Femur (tissue), 1 donor: ENCODE measurements at places on chromosomes 2 and 18.
A peak's percentile ranks its signal among the peaks of the same experiment; 100 is the strongest.

GRCh38 chr2:232276084-232276732 is 102.3 kb upstream of the ALPP start:
- no peak for DNase-seq

DNA sequence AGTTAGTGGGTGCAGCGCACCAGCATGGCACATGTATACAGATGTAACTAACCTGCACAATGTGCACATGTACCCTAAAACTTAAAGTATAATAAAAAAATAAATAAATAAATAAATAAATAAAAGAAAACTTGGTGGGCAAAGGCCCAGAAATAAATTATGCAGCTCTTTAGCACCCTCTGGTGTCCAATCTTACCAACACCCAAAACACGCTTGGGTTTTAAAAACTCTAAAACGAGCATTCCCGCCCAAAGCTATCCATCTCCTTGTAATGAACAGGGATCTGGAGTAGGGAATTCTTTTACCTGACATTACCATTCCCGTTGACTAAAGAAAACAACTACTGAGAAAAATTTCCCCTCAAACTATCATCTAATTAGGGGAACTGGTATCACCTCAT is 2005.9 kb upstream of the CELF4 start:
- DNase-seq = no peak

GRCh38 chr2:71452565-71452964 is 796 bp upstream of the DYSF start:
- DNase-seq = peak; percentile 63

GRCh38 chr2:168700615-168701245 is 101.7 kb upstream of the NOSTRIN start:
- DNase-seq = no peak

DNA sequence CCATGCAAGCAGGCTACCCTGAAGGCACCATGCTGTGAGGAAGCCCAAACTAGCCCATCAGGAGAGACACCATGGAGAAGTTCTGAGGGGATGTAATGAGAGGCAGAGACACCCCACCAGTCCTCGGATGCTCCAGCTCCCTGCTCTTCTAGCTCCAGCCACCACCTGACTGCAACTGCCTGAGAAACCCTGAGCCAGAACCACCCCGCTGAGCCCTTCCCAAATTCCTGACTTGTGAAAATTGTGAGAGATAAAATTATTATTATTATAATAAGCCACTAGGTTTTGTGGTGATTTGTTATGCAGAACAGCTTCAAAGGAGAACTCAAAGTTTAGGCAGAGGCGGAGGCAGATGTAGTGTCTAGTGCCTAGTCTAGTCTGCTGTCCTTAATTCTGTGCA is 67.1 kb upstream of the HK2 start:
- no peak for DNase-seq

- peak; percentile 72 for DNase-seq
Observed at GRCh38 chr18:623761-624620, 27.2 kb downstream of the CLUL1 start.

GRCh38 chr2:40037303-40037702 is 258.2 kb upstream of the THUMPD2 start:
- DNase-seq = no peak

DNA sequence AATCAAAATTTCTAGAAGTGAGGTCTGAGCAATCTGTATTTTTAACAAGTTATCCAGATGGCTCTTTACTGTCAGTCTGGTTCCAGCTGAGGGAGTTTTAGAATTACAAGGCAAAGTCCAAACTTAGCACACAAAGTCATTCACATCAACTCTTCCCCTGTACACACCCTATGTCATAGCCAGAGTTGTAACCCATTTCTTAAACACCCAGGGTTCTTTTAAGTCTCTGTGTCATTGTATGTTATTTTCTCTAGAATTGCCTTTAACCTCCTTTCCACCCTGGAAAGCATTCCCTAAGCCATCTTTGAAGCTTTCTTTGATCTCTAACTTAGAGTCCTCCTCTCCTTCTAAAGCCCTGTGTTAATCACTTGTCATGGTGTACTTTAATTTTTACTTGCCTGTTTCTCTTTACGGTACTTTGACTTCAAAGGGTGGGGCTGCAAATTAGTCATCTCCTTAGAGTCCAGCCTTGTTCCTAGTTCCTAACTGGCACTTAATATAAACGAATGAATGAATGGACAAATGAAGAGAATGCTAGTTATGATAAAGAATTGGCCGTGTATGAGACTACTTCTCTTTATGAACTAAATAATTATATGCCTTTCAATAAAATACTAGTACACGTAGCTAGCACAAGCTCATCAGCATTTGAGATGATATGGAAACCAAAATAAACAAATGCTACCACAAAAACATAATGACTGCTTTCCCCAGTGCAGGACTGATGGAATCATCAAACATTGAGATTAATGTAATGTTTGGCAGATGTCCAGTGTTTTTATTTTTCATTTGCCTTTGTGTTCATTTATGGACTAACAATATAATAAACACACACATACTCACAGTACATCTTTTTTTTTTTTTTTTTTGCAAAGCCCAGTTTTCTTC is 11.9 kb upstream of the ACTR3 start:
- no peak for DNase-seq

DNA sequence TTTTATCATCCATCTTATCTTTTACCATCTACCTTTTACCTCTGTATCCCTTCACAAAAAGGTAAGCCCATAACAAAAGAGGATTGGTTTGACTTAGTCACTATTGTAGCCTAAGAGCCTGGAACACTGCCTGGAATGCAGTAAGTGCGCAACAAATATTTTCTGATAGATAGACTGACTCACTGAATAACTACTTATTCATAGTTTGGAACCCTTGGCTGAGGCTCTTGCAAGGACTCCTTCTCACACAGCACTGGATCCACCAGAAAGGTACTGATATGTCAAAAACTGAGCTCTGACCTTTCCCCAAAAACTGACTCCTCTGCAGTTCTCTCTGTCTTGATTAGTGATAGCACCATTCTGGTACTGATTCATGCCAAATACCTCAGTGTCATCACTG is 426.7 kb downstream of the SETBP1 start:
- no peak for DNase-seq

DNA sequence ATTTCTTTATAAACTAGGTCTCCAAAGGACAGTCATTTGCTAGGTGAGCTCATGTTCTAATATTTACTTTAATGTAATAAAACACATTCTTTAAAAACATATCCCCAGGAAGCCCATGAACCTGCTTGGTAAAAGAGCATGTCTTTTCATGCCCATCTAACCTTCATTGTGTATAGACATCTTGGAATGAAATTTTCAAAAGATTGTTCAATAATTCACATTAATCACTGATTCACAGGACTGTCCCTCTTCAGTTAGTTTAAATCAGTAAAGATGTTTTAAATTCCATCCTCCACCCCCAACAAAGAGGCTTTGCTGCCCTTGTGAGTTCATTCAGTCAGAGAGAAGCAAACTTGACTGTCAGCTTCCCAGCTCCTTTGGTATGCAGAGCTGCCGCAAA is 633.4 kb upstream of the CELF4 start:
- no peak for DNase-seq

GRCh38 chr2:234038076-234038802 is 12.3 kb upstream of the SPP2 start:
- DNase-seq = no peak

- no peak for DNase-seq
Observed at GRCh38 chr2:66717218-66717905, 282.4 kb downstream of the MEIS1 start.

DNA sequence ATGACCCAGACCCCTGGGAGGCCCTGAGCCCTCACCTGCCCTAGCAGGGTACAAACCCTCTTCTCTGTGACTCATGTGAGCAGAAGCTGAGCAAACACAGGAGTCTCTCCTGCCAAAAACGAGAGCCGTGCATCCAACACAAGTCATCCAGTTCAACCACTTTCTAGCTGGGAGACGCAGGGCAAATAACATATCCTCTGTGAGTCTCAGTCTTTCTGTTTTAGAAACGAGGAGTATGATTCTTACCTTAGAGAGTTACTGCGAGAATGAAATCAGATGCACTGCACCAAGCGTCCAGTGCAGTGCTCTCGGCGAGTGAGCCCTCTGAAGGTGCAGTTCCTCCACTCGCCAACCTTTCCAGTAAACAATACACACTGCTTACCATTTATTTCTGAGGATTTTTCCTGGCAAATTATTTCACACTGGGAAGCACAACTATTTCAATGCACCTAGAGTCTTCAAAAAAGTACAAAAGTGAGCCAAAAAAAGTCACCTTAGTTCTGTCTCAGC is 331.8 kb upstream of the MYT1L start:
- no peak for DNase-seq

- DNase-seq = no peak
Observed at GRCh38 chr2:172119089-172119488, 16.4 kb upstream of the DLX2 start.

GRCh38 chr2:182864949-182865570 is 1.4 kb downstream of the FRZB start:
- DNase-seq = no peak

- DNase-seq = peak; percentile 23
Observed at GRCh38 chr2:185245806-185246205, 492.8 kb upstream of the FSIP2 start.

- DNase-seq = peak; percentile 89
Observed at GRCh38 chr2:220277445-220277975, 650.1 kb downstream of the SLC4A3 start.

DNA sequence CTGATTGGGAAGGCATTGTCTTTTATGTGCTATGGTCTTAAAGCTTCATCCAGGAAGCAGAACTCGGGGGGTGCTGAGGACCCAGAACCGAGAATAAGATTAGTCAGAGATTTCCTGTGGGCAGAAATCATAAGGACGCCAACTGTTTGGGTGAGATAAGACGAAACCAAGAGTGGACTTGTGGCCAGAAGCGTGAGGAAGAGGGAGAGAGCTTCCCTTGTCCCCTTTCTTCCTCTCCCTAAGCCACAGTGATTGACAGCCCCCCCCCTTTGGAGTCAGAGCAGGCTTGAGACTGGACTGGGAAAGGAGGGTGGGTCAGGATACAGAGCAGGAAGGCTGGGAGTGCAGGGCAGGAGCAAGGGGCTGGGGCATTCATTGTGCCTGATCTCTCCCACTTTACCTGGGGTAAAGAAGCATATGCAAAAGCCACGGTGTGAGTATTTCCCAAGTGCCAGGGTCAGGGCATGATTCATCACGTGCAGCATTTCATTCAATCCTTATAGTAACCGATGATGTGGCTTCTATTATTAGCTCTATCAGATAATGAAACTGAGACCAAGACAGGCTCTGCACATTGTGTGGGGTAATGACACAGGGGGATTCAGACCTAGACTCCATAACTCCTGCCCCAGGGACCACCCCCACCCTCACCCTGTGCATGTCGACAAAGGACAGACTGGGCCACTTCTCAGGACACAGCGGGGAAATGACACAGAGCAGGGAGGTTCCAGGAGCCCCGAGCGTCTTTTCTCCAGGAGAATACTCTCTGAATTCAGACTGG is 3.0 kb upstream of the IL1RN start:
- no peak for DNase-seq

- DNase-seq = no peak
Observed at GRCh38 chr2:178397002-178397605, 53.9 kb downstream of the PRKRA start.

DNA sequence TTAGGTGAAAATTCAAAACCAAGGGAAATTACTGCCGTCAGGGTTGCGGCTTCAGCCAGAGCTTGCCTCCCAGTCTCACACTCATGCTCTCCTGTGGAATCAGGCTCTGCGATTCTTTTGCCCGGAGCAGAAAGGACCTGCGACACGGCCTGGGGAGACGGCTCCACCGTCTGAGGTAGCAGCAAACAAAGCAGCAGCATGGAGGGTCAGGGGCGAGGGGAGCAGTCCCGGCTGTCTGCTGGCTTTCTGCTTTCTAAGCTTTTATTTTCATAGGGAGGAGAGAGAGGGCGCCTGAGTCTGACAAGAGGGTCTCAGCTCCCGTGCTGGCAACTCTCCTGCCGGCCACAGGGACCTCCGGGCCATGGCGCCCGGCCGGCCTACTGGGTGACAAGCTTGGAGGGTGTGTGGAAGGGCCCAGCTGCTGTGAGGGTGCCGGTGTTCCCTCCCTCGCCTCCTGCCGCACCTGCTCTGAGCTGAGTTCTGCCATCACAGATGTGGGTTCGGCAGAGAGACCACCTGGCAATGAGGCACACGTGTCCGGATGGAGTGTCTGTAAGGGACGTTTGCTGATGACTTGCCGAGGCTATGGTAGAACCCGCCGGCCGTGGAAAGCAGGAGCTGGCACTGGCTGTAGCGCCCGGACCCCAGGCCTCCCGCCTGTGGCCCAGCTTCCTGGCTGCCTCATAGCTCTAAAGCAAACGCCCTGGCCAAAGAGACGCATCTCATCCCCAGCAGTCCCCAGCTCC is 66.2 kb upstream of the CTDP1 start:
- DNase-seq = peak; percentile 18

- DNase-seq = no peak
Observed at GRCh38 chr2:19416784-19417684, 58.6 kb upstream of the OSR1 start.

GRCh38 chr2:198127627-198128026 is 323.2 kb downstream of the PLCL1 start:
- peak; percentile 59 for DNase-seq

GRCh38 chr2:215366440-215367032 is 54.7 kb downstream of the ATIC start:
- DNase-seq = no peak

GRCh38 chr2:72781480-72781879 is 44.4 kb downstream of the EXOC6B start:
- DNase-seq = no peak

- no peak for DNase-seq
Observed at GRCh38 chr18:6743999-6744398, 14.5 kb downstream of the ARHGAP28 start.

DNA sequence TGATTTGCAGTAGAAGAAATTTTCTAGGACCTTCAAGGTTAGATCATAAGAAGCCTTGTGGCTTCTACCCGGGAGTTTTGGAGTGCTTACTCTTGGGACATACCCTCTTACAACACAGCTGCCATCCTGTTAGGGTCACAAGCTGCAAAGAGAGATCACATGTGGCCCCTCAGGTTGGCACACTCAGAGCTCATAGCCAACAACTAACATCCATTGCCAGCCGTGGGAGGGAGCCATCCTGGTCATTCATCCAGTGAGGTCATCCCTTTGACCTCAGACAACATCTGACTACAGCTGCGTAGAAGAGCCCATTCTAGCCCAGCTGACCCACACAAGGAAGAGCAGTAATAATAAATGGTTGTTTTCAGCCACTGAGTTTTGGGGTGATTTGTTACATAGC is 76.9 kb upstream of the NABP1 start:
- DNase-seq = no peak

DNA sequence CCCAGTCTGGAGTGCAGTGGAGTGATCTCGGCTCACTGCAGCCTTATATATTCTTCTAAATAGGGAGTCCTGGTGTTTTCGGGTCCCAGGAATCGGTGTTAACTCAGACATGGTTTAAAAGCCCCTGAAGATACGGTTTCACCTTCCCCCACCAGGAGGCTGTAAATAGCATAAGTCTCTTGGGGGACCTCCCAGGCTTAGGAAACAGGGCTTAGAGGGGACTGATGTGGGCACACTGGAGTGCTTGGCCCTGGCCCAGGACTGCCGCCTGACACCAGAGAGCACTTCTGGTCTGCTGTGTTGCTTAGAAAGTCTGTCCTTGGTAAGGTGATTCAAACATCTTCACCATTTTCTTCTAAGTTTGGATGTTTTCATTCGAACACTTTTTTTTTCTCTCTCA is 39.7 kb upstream of the MAP4K4 start:
- no peak for DNase-seq
